Activated CD4-positive, alpha-beta memory T cell treated with anti-CD3 and anti-CD28 coated beads for 36 hours (primary cell): ENCODE measurements at places on chromosomes 16 and 17.
A peak's percentile ranks its signal among the peaks of the same experiment; 100 is the strongest.

- DNase-seq: no peak
These were observed 235.1 kb upstream of the NLRP1 start for GRCh38 chr17:5819396-5819795.

- DNase-seq: no peak
These were observed 107.3 kb downstream of the CMIP start for GRCh38 chr16:81551821-81552304.

DNA sequence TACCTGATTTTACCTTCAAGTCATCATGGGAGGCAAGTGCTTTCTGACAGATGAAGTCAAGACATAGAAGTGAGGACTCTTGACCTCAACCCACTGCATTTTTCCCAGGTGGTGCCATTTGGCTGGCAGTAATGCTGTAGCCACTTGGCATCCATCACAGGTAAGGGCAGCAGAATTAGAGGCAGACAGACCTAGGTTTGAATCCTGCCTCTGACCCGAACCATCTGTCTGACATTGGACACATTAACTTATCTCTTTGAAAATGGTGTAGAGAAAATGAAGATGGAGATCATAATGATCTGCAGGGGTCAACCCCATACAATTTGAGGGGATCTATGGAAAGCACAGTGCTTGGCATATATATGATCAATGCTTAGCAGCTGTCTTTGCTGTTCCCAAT is 505.5 kb downstream of the NPIPA7 start:
- no peak for DNase-seq

DNA sequence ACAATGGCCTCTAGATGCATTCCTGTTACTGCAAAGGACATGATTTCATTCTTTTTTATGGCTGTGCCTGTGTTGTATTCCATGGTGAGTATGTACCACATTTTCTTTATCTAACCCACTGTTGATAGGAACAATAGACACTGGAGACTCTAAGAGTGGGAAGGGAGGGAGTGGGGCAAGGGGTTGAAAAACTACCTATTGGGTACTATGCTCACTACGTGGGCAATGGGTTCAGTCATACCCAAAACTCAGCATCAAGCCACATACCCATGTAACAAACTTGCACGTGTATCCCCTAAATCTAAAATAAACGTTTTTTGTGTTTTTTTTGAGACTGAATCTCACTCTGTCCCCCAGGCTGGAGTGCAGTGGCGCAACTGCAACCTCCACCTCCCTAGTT is 47.1 kb upstream of the SCNN1B start:
- no peak for DNase-seq

- DNase-seq: no peak
These were observed 35.5 kb upstream of the NOL11 start for GRCh38 chr17:67682196-67682595.

- DNase-seq: no peak
These were observed 20.6 kb upstream of the PHAF1 start for GRCh38 chr16:67089101-67089500.

- DNase-seq: peak; percentile 30
These were observed 180.2 kb upstream of the CHMP6 start for GRCh38 chr17:80811181-80812105.

- no peak for DNase-seq
These were observed 3.8 kb downstream of the DDX19B start for GRCh38 chr16:70302745-70303144.

DNA sequence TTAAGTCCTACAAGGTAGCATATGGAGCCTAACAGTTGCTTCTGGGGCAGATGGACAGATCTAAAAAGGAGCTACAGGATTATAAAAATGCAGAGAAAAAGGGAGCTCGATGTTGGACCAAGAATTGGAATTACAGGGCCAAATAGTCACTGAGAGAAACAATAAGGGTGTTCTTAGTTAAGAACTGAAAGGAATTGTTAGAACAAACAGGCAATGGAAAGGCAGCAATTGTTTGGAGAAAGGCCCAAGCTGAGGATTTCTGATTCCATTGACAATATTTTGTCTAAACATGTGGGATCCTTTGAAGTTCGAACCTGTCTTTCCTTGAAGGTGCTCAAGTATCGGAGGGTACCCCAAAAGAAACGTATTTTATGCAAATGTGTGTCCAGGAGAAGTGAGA is 513.6 kb upstream of the CDH8 start:
- no peak for DNase-seq

DNA sequence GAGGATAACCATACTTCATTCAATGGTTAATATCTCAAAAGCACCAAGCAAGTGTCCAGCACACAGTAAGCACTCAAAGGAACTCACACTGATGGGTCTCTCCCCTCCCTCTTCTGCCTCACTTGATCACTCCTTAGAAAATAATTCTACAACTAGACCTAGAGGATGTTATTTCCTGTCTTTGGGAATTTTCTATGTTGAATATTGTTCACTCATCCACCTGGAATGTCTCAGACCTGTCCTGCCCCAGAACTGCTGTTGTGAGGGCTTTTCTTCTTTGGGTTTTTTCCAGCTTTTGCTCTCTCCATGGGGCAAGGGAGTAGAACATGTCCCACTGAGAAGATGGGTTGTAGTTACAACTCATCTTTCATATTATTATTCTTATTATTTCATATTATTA is 25.3 kb downstream of the NXPH3 start:
- no peak for DNase-seq

DNA sequence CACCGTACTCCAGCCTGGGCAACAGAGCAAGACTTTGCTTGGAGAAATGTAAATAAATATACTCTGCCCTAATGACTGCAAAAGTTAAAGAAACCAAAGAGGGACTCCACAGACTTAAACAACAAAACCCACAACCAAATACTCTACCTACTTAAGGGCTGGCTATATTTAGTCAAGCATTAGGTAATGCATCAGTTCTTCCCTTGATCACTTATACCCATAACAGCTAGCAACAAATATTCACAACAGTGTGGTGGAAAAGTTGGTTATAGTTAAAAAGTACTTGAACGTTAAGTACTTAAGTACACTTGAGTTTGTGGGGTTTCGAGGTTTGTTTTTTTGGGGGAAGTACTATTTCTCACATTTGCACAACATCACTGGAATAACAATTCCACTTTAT is 5.4 kb upstream of the HEXIM2 start:
- no peak for DNase-seq

- peak; percentile 34 for DNase-seq
These were observed 63.0 kb downstream of the PGS1 start for GRCh38 chr17:78441271-78441971.

GRCh38 chr17:50906443-50906842 is 40.3 kb upstream of the TOB1 start:
- no peak for DNase-seq
